ENCODE measurements at places on chromosomes 11 and 22.

GRCh38 chr11:114169321-114169749 is 109.8 kb downstream of the ZBTB16 start:
- no peak for DNase-seq

DNA sequence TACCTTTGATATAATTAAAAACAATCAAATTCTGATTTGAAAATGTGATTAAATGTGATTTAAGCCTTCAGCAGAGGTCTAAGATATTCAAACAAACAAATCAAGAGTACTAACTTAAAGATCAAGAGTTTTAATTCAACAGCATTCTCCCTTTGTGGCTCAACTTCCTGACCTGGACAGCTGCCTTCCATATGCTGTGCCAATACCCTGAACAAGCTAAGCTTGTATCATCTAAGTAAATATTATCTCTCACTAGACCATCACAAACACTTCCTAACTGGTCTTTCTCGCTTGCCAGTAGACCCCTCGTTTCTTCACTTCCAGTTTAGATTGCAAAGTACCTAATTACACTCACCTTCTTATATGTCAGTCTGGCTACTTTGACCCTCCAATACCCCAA is 35.9 kb upstream of the P4HA3 start:
- no peak for DNase-seq

DNA sequence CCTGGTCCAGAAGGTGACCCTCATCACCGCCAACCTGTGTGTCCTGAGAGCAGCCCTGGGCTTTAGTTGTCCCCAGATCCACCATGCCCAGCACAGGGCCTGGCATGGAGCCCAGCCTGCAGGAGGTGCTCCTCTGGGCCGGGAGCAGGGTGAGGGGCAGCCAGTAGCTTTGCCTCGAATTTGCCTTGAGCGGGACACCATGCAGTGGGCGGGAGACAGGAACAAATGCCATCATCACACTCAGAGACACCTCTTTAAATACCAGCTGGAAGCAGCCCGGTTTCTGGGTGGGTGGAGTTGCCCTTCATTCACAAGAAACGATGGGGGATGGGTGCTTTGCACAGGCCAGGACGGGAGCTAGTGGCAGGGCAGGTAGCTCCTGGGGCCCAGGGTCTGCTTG is 19.3 kb downstream of the FLRT1 start:
- DNase-seq, result no peak

DNA sequence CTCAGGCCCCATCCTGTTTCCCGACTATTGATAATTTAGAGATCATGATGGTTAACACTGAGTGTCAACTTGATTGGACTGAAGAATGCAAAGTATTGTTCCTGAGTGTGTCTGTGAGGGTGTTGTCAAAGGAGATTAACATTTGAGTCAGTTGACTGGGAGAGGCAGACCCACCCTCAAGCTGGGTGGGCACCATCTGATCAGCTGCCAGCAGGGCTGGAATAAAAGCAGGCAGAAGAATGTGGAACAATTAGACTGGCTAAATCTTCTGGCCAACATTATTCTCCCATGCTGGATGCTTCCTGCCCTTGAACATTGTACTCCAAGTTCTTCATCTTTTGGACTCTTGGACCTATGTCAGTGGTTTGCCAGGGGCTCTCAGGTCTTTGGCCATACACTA is 1170.0 kb upstream of the CNTN5 start:
- DNase-seq, result no peak

DNA sequence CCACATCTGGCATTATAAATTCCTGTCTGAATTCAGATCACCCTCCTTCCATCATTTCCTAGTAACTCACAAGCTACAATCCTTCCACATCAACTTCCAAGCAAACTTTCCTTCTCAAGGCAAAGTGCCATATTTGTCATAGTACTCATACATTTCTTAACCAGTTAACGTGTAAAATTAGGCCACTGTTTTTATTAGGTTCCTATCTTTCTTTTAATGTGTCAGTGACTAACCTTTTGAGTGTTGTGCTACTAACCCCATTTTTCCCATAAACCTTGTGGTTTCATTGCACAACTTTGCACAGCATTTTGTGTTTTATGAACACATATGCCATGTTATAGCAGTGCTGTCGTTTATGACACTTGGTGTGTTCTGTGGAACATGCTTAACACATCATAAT is 90.1 kb downstream of the KIF18A start:
- peak; percentile 80 for DNase-seq

DNA sequence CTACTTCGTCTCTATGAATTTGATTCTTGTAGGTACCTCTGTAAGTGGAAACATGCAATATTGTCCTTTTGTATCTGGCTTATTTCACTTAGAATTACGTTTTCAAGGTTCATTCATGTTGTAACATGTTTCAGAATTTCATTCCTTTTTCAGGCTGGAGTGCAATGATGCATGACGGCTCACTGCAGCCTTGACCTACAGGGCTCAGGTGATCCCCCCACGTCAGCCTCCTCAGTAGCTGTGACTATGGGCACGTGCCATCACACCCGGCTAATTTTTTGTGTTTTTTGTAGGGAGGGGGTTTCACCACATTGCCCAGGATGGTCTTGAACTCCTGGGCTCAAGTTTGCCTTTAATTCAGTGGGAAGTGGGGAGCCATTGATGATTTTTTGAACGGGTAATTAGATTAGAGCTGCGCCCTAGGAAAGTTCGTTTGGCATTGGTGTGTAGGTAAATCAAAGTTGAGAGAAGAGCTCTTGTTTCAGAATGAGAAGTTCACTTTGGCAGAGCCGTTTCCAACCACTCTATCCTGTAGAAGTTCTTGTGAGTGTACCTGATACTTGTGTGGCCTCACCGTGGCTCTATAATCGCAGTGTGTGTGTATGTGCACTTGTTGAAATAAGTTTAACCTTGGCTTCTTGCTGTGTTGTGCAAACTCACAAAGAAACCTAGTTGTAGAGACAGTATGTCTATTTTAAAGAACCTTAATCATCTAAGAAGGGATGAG is 115.9 kb downstream of the NAV2 start:
- no peak for DNase-seq

- DNase-seq, result no peak
These were observed 32.2 kb downstream of the TSPAN18 start for GRCh38 chr11:44758983-44759382.

DNA sequence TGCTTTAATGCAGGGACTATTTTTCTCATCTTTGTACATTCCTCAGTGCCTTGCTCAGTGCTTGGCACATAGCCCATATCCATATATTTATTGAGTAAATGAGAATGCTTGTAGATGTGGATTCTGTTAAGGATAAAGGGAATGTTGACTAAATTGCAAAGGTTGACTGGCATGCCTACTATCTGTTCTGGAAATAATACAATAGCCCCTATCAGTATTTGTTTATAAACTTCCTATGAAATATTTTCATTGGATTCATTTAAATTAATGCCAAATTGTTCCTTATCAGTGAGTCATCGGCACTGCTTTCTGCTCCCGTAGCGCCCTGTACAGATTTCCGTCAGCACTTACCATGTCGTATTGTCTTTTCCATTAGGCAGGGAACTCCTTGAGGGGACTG is 8.0 kb downstream of the RNF121 start:
- DNase-seq, result no peak

- no peak for DNase-seq
These were observed 133.1 kb downstream of the MICAL2 start for GRCh38 chr11:12243486-12243885.

- DNase-seq, result no peak
These were observed 1.3 kb downstream of the MPPED1 start for GRCh38 chr22:43412808-43413795.

- no peak for DNase-seq
These were observed 6.3 kb downstream of the NRXN2 start for GRCh38 chr11:64716473-64717267.

DNA sequence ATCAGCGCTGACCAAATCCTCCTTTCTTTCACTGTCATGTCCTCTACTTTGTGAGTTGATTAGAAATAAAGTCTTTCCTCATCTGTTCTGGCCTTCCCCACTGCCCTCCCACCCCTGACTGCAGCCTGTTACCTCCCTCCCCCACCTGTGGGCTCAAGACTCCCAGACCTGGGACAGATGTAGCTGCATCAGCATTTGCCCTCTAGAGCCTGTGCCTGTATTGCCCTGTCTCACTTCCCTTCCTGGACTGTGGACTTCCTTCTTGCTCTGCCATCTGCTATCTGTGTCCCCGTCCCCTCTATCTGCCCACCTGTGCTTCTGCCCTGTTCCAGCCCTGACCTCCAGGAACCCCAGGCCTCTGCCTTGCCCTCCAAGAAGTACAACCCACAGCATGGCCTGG is 122.5 kb downstream of the GALNT18 start:
- DNase-seq, result no peak

DNA sequence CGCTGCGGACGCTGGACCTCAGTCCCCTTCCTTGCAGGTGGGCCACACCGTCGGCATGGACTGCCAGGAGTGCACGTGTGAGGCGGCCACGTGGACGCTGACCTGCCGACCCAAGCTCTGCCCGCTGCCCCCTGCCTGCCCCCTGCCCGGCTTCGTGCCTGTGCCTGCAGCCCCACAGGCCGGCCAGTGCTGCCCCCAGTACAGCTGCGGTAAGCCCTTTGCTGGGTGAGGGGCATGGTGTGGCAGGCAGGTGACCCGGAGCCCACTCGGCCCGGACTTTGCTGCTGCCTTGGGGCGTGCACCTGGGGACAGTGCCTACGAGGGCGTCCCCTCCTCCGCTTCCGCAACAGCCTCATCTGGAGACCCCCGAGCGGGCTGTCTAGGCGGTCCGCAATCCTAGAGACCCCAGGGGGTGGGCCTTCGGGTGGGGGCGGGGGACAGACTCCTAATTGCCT is 25.4 kb upstream of the MUC5B start:
- DNase-seq, result no peak

GRCh38 chr22:39997939-39998726 is 3.4 kb downstream of the FAM83F start:
- peak; percentile 84 for DNase-seq

GRCh38 chr11:107840129-107840484 is 18.5 kb downstream of the SLC35F2 start:
- no peak for DNase-seq

DNA sequence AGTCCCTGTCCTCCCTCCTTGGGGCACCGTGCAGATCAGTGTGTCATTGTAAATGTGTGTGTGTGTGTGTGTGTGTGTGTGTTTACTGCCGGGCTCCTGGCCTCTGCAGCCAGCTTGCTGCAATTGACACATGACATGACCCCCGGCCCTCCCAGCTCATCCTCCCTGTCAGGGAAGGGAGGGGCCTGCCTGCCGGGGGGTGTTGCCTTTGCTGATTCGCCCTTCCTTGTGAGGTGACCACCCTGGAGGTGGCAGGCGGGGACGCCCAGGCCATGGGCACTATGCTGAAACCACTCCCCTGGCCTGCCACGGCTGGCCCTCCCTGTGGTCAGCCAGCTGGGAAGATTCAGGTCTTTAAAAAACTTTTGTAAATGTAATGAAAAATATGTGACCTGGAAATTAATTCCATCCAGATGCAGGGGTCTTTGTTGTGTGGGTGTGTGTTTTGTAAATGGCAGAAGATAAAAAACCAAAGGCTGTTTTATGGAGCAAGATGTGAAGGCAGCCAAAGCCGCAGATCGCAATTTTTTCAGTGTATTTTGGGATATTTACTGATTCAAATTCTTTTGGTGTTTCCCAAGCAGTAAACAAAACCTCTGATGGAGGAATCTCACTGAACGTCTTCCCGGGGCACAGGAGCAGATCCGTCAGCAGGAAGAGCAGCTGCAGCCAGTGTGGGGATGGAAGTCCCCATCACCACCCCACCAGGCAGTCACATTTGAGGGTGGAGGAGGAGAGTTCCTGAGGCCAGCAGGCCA is 23.2 kb downstream of the SHISAL1 start:
- DNase-seq, result no peak

- DNase-seq, result no peak
These were observed 97.2 kb upstream of the BLID start for GRCh38 chr11:122213171-122213570.

- DNase-seq, result peak; percentile 39
These were observed 4.7 kb downstream of the BSX start for GRCh38 chr11:122976734-122977469.

DNA sequence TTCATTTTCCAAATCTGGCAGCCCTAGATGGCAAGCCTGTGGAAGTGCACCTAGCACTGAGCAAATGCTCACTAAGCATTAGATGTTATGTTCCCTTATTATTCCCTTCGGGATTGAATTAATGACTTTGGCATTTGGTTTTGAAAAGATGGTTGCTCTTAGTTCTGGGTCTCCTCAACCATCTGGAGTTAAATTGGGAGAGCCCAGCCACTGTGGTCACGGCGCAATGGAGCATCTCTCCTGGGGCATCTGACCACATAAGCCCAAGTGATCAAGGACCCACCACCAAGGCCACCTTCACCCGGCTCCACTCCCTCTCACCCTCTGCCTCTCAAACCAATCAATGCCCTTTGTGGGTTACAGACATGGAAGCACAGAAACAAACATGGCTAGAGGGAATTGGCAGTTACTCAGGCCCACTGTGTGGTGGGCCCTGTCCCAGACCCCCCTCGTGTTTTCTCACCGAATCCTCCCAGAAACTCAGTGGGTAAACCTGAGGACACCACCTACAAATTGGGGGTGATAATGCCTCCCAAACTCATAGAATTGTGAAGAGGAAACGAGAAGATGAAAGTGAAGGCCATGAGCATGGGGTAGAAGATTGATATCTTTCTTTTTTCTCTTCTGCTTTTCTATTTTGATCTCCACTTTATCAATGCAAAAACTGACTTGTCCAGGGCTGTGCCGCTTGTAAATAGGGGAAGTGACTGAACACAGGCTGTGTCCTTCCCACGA is 52.2 kb downstream of the IRAG1 start:
- DNase-seq, result no peak

- DNase-seq, result no peak
These were observed 5.2 kb downstream of the UPB1 start for GRCh38 chr22:24500277-24500820.

- peak; percentile 35 for DNase-seq
These were observed 42.6 kb upstream of the EED start for GRCh38 chr11:86202013-86202336.

- DNase-seq, result no peak
These were observed 24.5 kb upstream of the SERPIND1 start for GRCh38 chr22:20749453-20749852.

- peak; percentile 20 for DNase-seq
These were observed 555 bp downstream of the TP53I11 start for GRCh38 chr11:44950031-44950624.

DNA sequence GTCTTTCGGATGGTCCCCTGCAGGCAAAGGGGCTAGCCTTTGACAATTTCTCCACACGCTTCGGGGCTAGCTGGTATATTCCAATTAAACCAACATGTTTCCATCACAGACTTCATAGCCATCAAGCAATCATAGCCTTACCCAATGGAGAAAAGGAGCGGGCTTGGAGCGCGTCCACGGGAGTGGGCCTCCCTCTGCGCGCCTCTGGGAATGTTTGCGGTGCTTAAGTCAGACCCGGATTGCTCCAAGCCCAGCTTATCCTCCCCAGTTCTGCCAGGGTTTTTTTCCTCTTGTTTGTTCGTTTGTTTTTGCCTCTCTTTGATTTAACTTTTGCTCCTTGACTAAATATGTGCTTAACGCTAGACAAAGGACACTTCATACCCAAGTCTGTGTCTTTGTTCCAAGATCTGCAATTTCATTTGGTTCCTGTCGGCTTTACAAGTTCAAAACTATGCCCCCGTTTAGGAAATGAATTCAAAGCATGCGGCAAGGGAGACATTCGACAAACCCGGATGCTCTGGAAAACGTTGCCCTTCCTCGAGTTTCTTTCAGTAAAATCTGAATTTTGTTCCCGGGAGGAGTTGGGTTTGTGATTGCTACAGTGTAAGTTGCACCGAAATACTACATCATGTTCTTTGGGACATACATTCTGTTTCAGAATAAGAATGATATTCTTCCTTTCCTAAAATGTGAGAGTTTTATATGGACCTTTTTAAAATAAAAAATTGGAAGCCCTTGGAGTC is 1.0 kb upstream of the GLB1L2 start:
- no peak for DNase-seq

- DNase-seq, result peak; percentile 10
These were observed 25.8 kb downstream of the TPCN2 start for GRCh38 chr11:69074375-69075140.

GRCh38 chr11:42576318-42576717 is 735.5 kb upstream of the API5 start:
- DNase-seq, result no peak

Measured in M059J (cell line).